Activated T-cell treated with anti-CD3 and anti-CD28 coated beads, Interleukin-2, amount 50 U/mL, for 72 hours (primary cell): ENCODE measurements at places on chromosomes 7 and 10.

- DNase-seq, result no peak
Measured at GRCh38 chr7:118041251-118041878, 142.6 kb upstream of the LSM8 start.

- no peak for DNase-seq
Measured at GRCh38 chr7:12970626-12971025, 283.2 kb downstream of the ARL4A start.

DNA sequence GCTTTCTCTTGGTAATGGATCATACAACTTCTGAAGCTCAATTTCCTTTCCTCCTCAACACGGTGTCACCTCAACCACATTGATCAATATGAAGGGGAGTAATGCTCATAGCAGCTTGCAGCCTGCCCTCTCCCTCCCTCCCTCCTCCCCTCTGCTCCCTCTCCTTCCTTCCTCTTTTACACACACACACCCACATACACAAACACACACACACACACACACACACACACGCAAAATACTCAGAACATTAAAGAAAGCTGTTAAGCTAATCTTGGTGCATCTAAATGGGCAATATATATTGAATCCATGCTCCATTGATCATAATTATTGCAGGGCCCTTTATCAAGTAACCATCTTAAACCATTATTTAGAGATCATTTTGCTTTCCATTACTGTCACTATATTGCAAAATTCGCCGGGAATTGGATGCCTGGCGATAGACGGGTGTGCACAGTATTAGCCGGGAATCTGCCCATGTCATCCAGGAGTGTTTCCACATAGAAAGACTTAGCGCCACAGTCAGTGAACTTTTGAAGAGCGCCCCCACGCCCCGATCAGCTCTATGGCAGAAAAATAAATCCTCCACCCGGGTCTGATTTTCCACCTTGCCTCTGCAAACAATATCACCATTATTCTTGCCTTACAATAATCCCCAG is 122.0 kb downstream of the PRLHR start:
- DNase-seq, result no peak

DNA sequence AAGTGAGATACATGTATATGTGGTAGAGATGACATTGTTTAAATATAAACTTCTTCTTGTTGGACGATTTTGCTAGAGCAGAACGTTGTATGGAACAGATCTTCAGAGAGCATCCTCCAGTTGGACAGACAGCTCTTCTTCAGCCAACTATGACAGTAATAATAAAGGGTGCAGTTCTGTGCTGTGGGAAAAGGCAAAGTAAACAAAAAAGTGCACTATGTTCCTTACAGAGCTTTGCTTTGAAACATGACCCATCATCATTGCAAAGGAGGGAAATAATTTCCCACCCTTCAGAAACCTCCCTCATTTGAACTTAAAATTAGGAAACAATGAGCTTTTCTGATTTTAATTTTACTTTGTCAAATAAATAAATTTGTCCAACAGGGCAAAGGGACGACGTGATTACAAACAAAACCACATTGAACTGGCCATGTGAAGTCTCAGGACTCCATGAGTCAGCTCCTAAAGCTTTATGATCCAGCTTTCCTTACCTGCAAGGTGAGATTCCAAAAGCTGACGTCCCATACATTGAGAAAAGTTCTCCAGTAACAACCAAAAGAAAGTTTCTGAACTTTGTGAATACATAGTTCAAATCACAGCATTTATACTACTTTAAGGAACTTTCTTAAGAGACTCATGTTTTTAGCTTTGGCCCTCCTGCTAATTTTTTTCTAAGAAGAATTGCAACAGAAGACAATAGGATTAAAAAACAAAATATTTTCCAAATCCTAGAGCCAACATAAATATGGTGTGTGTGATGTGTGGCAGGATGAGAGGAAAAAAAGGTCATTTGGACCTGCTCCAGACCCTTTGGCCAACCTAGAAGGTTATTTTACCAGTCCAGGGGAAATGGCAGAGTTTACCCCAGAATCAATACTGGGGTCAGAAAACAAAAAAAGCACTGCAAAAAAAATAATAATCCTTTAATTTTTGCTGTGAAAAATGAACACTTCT is 565.4 kb upstream of the NRP1 start:
- DNase-seq, result no peak

DNA sequence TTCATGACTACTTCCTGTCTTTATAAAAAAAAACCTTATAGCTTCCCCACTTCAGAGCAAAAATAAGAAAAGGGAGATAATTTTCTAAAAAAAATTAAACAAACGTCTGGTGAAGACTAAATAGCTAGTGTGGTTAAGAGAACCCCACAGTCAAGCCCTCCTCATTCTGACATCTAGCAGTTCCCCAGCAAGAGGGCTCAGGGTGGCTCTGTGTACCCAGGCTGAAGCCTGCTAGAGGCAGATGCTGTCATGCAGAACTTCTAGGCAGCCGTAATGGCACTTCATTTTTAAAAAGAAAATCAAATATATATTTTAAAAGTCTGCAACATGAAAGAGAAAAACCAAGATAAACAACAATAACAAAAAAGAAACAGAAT is 223.1 kb upstream of the KLF14 start:
- DNase-seq, result peak; percentile 25

GRCh38 chr10:130177250-130177649 is 41.1 kb downstream of the GLRX3 start:
- no peak for DNase-seq

GRCh38 chr7:122454776-122455507 is 150.4 kb upstream of the FEZF1 start:
- no peak for DNase-seq

DNA sequence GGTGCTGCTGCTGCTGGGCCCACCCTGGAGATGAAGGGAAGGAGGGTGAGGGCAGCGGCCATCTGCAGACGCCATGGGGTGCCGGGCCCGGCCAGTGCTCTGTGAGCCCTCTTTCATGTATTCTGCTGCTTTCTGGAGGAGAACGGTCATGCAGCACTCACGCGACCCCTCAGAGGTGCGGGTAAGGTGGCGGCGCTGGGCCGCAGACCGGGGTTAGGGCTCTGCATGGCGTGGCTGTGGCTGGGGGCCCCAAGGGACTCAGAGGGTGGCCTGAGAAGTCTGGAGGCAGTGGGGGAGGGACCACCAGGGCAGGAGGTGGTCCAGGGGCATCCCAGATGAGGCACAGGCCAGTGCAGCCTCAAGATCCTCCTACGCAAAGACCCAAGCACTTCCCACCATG is 275.5 kb downstream of the ELFN1 start:
- DNase-seq, result no peak
